ENCODE measurements at places on chromosomes 12 and 14.

DNA sequence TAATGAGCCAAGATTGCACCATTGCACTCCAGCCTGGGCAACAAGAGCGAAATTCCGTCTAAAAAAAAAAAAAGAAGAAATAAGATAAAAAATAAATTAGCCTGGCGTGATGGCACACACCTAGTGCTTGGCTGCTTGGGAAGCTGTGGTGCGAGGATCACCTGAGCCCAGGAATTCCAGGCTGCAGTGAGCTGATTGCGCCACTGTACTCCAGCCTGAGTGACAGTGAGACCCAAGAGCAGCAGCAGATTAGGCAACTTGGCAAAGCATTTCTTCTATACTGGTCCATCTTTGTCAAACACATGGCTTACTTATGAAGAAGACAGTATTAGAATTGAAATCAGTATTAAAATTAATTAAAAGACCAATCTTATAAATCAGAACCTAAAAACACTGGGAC is 6.3 kb downstream of the GON7 start:
- no peak for DNase-seq

- no peak for DNase-seq
These were observed 847 bp downstream of the MMP14 start for GRCh38 chr14:22837114-22837749.

GRCh38 chr14:61121355-61121787 is 140.3 kb downstream of the SLC38A6 start:
- no peak for DNase-seq

DNA sequence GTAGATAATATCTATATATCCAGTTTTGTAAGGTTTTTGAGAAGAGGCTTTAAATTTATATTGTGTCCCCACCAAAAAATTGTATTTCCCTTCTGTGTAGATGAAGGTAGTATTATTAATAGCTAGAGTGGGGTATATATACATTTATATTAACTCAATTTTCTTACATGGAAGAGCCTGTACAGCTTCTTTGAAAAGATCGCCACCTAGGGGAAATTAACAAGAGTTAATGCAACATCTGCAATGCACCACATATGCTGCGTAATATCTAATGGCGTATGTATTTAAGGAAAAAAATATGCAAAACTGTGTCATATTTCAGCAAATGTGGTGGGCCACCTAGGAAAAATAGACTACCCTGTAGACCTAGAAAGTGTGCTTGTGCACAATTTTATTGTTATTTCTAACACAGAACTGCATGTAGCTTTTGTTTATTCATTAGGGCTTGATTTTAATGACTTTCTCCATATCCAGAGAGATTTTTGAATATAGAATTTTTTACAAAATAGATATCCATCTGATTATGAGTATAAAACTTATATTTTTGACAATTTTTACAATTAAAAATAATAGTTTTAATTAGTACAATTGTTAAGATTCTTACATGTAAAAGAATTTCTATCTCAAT is 14.0 kb downstream of the CCER1 start:
- DNase-seq: peak; percentile 6

- no peak for DNase-seq
These were observed 9.2 kb upstream of the INF2 start for GRCh38 chr14:104680056-104680805.

DNA sequence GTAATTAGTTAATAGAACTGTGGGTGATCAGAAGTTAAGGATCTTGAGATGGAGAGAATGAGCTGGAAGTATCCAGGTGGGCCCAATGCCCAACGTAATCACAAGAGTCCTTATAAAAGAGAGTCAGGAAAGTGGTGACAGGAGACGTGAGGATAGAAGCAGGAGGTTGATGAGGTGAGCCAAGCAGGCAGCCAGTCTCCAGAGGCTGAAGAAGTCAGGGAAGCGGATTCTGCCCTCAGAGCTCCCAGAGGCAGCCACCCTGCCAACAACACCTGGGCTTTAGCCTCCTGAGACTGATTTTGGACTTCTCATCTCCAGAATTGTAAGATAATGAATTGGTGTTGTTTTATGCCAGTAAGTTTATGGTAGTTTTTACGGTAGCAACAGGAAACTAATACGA is 10.1 kb upstream of the SAV1 start:
- DNase-seq: no peak

DNA sequence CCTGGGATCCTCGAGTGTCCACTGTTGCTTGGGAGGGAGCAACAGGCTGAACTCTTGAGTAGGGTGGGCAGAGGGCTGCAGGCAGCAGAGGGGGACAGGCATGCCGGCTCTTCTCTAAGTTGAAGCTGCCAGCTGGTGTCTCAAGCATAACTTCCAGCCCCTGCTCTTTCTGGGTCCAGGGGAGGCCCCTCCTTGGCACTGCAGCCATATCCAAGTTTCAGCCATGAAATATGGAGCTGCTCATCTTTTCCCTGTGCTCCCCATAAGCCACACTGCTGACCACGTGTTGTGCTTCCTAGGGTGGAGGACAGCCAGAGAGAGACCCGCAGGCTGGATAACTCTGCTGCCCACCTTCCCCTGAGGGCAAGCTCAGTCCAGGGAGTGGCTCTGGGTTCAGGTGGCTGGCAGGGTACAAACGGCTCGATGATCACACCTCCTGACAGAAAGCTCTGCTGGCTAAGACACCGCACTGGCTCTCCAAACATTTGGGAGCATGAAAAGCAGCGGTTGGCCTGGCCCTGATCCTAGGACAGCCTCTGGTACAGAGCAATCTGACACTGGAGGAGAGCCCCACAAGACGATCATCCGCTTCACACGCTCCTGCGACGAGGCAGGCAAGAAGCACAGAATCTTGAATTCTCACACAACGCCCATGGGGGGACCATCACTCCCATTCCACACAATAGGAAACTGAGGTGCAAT is 79.6 kb downstream of the PITPNM2 start:
- no peak for DNase-seq

DNA sequence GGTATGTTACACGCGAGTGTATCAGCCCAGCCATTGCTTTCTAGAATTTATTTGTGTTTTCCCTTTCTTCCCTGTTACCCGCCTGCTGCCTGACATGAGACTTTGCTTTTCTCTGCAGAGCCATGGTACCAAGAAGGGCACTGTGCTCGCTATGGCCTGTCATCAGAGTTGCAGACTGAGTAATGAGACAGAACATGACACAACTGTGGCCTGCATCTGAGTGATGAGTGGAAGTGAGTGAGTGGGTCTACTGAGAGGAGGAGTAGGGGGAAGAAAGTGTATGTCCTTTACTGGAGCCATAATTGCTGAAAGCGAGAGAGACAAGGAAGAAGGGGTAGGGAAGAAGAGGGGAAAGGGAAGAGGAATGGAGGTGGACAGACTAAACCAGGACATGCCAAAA is 2.9 kb downstream of the RILPL1 start:
- DNase-seq: no peak

DNA sequence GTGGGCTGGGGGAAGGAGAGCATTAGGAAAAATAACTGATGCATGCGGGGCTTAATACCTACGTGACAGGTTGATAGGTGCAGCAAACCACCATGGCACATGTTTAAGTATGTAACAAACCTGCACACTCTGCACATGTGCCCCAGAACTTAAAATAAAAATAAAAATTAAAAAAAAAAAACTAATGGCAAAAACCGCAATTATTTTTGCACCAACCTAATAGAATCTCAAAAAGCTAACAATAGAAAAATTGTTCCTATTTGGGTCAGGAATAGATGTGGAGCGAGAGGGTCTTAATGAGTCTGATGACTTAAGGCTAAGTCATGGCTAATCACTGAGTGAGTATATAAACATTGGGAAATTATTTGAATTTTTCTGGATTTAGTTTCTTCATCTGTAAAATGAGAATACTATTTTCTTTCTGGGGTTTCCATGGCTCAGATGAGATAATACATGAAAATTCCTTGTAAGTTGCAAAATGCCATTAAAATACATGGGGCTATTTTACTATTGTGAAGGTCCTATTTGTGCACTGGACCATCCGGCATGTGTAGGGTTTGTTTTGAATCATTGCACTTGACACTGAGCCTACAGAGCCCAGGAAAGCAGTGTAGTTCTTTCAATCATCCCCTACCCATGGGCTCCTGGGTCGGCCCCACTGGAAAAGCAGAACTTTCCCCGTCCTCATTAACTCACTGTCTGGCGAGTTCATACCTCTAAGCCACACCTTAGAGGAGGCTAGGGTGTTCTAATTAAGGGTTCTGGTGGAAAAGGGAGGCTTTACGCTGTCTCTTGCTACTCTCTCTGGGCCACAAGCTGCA is 164.1 kb upstream of the NTF3 start:
- no peak for DNase-seq

GRCh38 chr12:57764662-57765002 is 2.2 kb downstream of the CYP27B1 start:
- DNase-seq: no peak

GRCh38 chr14:63454863-63455622 is 88.1 kb downstream of the PPP2R5E start:
- no peak for DNase-seq

GRCh38 chr12:116421785-116422538 is 137.2 kb upstream of the MAP1LC3B2 start:
- no peak for DNase-seq

DNA sequence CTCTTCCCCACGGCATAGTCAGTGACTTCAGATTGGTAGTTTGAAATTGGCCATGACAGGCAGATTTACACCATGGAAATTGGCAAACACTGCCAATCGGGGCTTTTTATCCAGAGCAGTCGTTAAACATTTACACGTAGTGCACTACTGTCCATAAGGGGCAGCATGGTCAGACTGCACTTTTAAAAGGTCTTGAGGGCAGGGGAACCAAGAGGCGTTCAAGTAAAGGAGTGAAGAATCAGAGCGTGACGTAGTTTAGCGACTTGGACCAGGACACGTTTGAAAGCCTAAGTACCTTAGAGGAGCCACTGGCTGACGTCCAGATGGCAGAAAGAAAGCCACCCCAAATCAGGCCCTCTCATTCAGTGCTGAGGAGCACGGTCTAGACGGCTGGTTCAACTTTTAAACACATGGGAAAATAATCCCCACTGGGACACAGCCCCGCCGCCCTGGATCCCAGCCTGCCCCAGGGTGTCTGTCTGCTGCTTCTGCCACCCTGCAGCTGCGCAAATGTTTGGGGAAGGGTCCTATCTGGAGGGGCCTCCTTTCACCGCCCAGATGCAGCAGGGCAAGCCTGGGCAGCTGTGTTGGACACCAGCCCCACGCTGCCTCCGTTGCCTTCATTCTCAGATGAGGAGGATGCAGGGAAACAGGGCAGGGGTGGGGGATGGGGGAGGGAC is 52.5 kb upstream of the PPP2R5C start:
- no peak for DNase-seq

DNA sequence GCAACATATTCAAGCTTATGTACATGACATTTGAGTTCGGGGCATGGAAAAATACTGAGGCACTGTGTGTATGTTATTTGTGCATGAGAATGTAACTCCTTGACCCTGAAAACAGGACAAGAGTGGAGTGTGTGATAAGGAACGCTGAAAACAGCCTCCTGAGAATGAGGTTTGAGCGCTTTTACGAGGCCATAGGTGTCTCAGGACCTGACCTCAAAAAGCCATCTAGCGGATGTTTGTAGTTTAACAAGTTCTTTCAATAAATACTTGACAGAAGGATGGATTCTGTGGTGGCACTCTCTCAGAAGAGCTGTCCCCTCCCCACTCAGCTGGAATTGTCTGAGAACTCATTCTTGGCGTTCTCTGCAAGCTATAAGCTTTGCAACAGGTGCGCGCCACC is 350.5 kb upstream of the TMTC1 start:
- DNase-seq: no peak

DNA sequence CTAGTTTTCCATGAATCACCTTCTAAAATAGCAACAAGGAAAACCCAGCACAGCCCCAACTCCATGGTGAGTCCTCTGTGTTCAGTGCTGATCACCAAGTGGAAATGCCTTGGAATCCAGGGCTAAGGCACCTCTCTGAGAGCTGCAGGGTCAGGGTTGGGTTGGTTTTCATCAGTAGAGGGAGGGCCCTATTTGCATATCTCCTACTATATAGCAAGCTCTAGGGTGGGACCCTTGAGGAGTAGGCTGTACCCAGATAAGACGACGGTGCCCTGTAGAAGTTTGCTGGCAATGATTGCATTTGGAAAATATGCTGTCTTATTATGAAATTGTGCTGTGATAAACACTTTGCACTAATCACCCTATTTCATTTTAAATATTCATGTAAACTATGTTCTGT is 1011.8 kb downstream of the TMEM121 start:
- DNase-seq: no peak

DNA sequence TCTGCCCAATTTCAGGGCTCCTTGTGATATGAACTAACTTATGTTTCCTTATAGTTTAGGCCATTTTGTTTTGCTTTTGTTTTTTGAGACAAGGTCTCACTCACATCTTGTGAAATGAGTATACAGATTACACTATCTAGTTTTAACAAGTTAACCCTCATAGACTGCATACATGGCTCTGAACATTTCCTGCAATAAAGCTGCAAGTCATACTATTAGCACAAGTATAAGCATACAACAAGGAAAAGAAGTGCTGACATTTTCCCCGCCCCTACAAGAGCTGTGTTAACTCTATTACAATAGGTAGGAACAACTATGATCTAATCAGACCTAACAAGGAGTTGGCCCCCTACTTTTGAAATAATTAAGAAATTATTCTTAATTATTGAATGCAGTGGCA is 35.9 kb downstream of the CCDC177 start:
- DNase-seq: no peak

GRCh38 chr12:75783093-75783877 is 248.3 kb downstream of the PHLDA1 start:
- DNase-seq: no peak

DNA sequence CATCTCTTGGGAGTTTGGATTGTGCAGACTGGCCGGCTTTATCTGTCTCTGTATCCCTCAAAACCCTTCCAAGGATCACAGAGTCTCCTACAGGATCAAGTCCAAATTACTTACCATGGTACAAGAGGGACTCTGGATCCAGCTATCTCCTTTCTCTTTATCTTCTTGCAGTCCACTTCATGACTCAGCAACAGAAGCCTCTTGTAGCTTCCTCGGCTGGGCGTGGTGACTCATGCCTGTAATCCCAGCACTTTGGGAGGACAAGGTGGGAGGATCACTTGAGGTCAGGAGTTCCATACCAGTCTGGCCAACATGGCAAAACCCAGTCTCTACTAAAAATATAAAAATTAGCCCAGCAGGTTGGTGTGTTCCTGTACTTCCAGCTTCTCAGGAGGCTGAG is 189.7 kb downstream of the BCAT1 start:
- DNase-seq: no peak

GRCh38 chr12:113090740-113091139 is 34.2 kb downstream of the DTX1 start:
- no peak for DNase-seq

- no peak for DNase-seq
These were observed 4.4 kb upstream of the GALNT6 start for GRCh38 chr12:51395283-51396230.

GRCh38 chr14:43297794-43298193 is 1209.3 kb downstream of the FSCB start:
- DNase-seq: no peak

- no peak for DNase-seq
These were observed 56.1 kb downstream of the APAF1 start for GRCh38 chr12:98701166-98701565.

Data from KG1 (cell line).